ENCODE measurements at places on chromosomes 7 and 10.

DNA sequence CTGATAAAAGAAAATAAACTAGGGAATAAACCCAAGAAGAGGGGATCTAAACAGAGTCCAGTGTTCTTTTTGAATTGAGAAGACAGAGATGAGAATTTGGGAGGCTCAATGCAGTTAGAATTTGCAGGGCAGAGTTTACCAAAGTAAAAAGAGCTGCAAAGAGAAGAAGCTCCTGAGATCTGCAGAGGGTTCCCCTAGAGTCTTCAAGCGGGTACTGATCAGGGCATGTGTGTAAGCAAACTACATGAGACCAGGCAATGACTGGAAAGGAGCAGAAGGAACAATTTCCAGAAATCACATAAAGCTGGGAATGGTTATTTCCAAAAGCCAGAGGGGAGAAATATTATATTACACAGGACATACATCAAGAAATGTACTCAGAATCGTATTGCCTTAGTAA lies 58.1 kb upstream of the TES start:
- no peak for DNase-seq

DNA sequence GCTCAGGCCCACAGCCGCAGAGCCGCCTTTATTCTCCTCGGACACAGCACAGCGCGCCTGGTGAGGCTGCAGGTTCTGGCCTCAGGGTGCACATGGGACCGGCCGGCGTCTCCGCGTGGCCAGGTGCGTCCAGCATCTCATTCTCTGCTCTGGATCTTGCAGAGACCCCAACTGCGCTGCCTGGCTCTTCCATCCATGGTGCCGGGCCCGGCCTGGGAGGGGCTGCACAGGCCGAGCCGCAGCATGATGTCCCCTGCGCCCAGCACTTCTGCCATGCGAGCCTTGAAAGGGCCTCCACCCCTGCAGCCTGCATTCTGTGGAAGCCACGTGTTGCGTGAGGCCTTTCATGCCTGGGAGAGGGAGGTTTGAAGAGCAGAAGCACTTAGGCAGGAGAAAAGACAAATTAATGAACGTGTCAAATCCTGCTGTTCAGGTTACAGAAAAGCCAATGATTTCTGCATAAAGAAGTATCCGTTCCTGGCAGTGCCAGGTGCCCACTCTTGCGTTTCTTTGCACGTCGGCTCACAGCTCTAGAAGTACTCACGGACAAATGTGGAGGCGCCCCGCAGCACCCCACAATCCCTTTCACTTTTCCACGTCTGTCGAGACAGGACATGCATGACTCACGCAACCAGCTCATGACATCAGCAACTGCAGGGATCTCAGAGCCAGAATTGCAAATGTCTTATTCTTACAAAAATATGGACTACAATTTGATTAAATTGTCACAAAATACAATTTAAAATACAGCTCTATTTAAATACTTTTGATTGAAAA lies 571.4 kb downstream of the DNAJB6 start:
- no peak for DNase-seq

GRCh38 chr7:27179030-27179429 lies 4.9 kb upstream of the HOXA10 start:
- no peak for DNase-seq

GRCh38 chr10:61024856-61025201 lies 80.8 kb upstream of the RHOBTB1 start:
- DNase-seq = no peak

DNA sequence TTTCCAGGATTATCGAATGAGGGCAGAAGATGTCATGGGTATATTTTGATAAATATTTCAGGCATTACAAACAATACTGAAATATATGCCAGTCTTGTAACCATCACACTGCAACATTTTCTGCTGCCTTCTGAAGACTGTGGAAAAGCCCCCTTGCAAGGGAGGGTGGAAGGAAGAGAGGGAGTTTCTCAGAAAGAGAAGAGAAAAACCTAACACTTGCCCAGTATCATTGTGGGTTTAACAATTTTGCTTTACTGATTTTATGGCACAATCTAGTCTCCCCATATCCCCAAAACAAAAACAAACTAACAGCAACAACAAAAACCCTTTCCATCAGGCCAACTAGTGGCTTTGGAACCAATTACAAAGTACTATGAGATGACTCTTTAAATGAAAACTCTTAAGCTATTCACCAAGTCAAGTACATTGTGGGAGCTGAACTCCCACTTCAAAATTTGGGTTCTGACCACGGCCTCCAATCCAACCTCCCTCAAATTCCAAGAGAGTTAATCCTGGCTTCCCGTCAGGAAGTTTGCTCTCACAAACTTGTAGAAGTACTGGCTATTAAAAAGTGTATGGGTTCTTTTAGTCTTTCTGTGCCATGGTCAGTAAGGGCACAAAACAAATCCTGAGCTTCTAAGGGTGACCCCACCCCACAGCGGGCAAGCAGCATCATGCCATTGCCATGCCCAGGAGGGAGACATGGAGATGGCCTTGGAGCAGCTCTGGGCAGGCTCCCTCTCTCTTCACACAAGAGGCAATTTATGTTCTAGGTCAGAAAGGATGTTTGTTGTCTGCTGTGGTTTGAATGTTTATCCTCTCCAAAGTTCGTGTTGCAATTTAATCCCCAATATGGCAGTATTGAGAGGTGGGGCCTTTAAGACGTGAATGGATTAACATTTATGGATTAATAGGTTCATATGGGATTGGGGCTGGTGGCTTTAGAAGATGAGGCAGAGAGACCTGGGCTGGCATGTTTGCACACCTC lies 96.3 kb downstream of the JAZF1 start:
- DNase-seq = no peak

DNA sequence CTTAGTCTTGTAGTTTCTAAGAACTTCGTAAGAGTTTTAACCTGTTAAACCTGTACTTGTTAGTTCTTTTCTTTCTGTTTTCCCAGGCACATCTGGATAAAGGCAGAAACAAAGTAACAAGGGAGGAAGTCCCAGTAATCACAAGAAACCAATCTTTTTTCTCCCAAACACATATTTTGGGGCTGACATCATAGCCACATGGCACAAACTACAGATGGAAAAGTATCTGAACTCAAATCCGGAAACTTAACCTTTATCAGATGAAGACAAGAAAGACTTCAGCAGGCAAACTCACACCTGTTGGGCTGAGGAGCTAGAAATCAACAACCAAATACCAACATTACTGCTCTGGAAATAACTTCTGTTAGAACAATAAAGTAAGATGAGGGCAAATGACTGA lies 67.1 kb downstream of the CUBN start:
- peak; percentile 77 for DNase-seq

DNA sequence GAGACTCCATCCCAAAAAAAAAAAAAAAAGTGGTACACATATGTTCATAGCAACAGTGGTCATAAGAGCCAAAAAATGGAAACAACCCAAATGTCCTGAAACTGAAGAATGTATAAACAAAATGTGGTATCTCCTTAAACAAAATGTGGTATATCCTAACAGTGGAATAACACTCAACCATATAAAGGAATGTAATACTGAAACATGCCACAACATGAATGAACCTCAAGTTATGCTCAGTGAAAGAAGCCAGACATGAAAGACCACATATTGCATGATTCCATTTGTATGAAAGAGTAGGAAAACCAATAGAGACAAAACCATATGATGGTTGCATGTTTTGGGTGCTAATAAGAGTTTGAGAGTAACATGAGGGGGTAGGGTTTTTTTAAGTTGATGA lies 3.1 kb downstream of the GJC3 start:
- DNase-seq = no peak

DNA sequence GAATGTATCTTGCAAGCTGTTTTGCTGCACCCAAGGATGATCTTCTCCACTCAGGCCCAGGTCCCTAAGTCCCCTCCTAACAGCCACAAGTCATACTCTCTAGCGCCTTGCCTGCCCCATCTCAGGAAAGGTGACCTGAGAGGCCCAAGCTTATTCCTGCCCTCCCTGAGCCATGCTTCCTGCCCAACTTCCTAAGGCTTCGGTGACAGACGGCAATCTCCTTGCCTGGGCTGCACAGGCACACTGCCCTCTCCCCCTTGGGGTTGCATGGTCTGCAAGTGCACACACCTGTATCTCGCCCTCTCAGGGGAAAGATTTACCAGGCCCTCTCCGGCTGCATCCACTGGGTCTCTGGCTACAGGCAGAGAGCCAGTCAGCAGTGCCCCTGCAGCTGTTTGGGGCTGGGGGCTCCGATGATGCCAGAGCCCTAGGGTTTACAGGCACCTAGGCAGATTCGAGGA lies 771 bp upstream of the ADIRF start:
- no peak for DNase-seq

GRCh38 chr10:110175406-110175805 lies 32.0 kb upstream of the MXI1 start:
- no peak for DNase-seq

GRCh38 chr7:110637252-110637651 lies 453.7 kb upstream of the LRRN3 start:
- no peak for DNase-seq

DNA sequence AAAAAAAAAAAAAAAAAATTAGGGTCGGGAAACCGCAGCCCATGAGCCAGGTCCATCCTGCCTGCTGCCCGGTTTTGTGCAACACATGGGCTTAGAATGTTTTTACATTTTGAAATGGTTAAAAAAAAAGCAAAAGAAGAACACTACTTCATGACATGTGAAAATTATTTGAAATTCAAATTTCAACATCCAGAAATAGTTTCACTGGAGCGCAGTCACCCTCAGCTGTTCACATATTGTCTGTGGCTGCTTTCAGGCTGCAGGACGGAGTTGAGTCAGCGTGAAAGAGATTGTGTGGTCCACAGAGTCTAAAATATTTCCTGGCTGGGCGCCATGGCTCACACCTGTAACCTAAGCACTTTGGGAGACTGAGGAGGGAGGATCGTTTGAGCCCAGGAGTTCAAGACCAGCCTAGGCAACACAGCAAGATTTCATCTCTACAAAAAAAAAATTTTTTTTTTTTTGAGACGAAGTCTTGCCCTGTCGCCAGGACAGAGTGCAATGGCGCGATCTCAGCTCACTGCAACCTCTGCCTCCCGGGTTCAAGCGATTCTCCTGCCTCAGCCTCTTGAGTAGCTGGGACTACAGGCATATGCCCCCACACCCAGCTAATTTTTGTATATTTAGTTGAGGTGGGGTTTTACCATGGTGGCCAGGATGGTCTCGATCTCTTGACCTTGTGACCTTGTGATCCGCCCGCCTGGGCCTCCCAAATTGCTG lies 63.9 kb upstream of the ECHDC3 start:
- no peak for DNase-seq

Data from fibroblast of the conjunctiva (primary cell).